ENCODE measurements at places on chromosomes 13 and 19.

GRCh38 chr19:3785451-3785937 is 687 bp downstream of the MATK start:
- peak; percentile 53 for DNase-seq

DNA sequence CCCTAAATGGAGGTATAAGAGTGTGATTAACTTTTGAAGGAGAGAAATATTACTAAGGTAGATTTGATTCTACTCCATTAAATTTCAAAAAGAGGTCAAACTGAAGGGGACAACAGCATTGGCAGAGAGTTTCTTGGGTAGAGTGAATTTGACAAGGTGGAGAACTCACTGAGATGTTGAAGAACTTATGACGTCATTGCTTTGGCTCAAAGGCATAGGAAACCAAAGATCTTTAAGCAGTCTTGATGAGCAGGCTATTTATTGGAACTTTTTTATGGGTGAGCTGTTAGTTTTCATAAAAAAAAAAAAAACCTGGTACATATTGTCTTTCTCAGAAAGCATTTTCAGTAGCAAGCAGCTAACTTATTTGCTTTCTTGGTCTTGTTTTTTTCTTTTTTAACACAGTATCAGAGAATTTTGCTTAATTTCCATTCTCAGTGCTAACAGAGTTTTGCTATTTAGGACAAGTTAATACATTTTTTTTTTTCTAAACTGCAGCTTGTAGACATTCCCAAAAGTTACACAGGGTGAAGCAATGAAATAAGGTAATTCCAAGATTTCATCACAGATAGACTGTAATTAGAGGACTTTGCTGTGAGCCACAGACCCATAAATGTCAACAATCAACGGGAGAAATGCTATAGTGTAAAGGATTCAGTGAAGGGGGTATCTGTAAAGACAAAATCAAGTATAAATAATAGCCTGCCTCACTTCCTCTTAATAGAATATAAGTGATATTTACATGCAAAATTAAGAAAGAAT is 412.2 kb upstream of the KLHL1 start:
- no peak for DNase-seq

GRCh38 chr19:15253513-15253912 is 21.3 kb upstream of the EPHX3 start:
- no peak for DNase-seq

DNA sequence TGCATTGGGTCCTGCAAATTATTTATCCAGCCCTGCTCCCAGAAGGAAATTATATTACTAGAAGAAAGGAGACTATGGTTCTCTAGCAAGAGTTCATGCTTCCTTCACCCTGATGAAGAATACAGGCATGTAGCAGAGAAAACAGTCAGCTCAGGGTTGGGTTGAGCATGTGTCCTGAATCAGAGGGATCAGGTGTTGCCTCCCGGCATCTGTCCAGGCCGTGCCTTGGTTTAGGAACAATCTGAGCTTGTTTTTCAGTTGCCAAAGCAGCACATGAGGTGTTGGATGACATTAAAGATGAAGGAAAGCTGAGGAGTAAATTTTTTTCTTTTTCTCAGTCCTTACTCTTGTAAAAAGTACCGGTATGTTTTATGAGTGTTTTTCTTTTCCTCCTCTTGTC is 62.0 kb downstream of the KL start:
- DNase-seq: no peak

GRCh38 chr19:46014941-46015686 is 7.7 kb downstream of the PGLYRP1 start:
- DNase-seq: peak; percentile 80

DNA sequence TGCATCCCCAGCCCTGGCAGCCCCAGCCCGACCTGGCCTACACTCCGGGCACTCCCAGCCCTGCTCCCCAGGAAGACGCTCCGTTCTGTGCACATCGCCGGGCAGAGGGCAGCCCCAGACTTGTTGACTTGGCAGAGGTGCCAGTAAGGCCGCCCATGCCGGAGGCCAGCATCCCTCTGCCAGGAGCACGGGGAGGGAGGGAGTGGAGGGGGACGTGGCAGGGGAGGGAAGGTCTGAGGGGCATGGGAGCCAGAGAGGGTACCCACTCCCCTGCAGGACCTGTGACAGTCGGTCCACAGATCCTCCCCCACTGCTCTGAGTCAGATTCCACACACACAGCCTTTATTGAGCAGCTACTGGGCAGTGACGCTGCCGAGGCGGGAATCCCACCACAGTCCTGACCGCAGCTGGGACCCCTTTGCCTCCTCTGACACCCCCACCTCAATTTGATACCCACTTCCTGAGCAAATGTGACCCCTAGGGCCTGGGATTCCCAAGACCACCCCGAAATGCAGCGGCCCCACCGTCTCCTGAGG is 1.9 kb upstream of the NKPD1 start:
- no peak for DNase-seq

All from stimulated activated CD8-positive, alpha-beta memory T cell treated with anti-CD3 and anti-CD28 coated beads, Interleukin-4, amount 100 ng/mL, for 48 hours (primary cell).